ENCODE measurements at places on chromosomes 3 and 15. TPM values are rescaled to one million over a fixed set of nuclear protein-coding genes. Genes with fewer than 3 reads are reported as not detected.

GRCh38 chr3:174216019-174216418, 643.1 kb upstream of the NAALADL2 start:
- H3K4me3 ChIP-seq, result no peak overlapping the region
- H3K27me3 ChIP-seq, result no peaks in the 10 kb centered on the region
- DNase-seq, result no peak
- H3K27ac ChIP-seq, result no peak overlapping the region
- H3K36me3 ChIP-seq, result no peaks in the 10 kb centered on the region

The NR1I2 gene
- total RNA-seq, result 0.35 TPM

The CLRN1 gene
- not detected for total RNA-seq

- no peaks in the 10 kb centered on the region for H3K27me3 ChIP-seq
- H3K4me1 ChIP-seq, result peaks cover 1% of the 10 kb centered on the region
- H3K27ac ChIP-seq, result no peak overlapping the region
- H3K4me3 ChIP-seq, result no peak overlapping the region
- no peaks in the 10 kb centered on the region for H3K36me3 ChIP-seq
- no peak for DNase-seq
Measured at GRCh38 chr3:193711166-193711485, 118.1 kb downstream of the OPA1 start.

GRCh38 chr15:57328479-57328878, 47.8 kb upstream of the CGNL1 start:
- H3K27ac ChIP-seq, result no peak overlapping the region
- peaks cover 27% of the 10 kb centered on the region for H3K27me3 ChIP-seq
- no peak for DNase-seq
- peaks cover 3% of the 10 kb centered on the region for H3K4me1 ChIP-seq

The CYP19A1 gene
- not detected for total RNA-seq

The PLSCR4 gene
- total RNA-seq, result not detected

The TMEM207 gene
- not detected for total RNA-seq

DNA sequence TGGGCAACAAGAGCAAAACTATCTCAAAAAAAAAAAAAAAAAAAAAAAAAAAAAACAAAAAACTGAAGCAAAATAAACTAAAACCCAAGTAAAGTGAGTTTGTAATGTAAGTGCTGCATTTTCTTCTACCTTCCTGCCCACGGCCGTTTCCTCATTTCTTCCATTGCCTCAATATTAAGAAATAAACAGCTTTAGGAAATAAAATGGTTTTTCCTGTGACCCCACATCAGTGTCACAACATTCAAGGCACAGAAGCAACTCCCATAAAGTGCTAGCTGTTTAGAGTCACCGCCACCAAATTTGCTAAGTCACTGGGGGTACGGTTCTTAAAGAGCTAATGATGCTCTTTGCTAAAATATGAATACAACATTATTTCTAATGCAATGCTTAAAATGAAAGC, 3.3 kb downstream of the PKM start:
- no peak for DNase-seq
- no peaks in the 10 kb centered on the region for H3K27me3 ChIP-seq
- H3K4me3 ChIP-seq, result peak overlapping the region; percentile 96
- H3K36me3 ChIP-seq, result no peaks in the 10 kb centered on the region

- H3K27me3 ChIP-seq, result no peaks in the 10 kb centered on the region
- H3K4me3 ChIP-seq, result no peak overlapping the region
- DNase-seq, result no peak
- no peaks in the 10 kb centered on the region for H3K36me3 ChIP-seq
Measured at GRCh38 chr15:100284701-100285100, 57.1 kb downstream of the ADAMTS17 start.

GRCh38 chr3:15839568-15839967, 41.8 kb upstream of the ANKRD28 start:
- no peak overlapping the region for H3K27ac ChIP-seq
- no peaks in the 10 kb centered on the region for H3K27me3 ChIP-seq
- no peak overlapping the region for H3K4me3 ChIP-seq
- DNase-seq, result no peak

The ARHGEF26 gene
- 0.23 TPM for total RNA-seq

- DNase-seq, result no peak
- no peak overlapping the region for H3K27ac ChIP-seq
- peaks cover 21% of the 10 kb centered on the region for H3K27me3 ChIP-seq
- no peaks in the 10 kb centered on the region for H3K4me1 ChIP-seq
Measured at GRCh38 chr3:126540342-126540849, 16.4 kb downstream of the CHST13 start.

GRCh38 chr3:184373422-184373821, 4.6 kb downstream of the THPO start:
- H3K4me1 ChIP-seq, result no peaks in the 10 kb centered on the region
- no peak overlapping the region for H3K4me3 ChIP-seq
- no peaks in the 10 kb centered on the region for H3K27me3 ChIP-seq
- H3K36me3 ChIP-seq, result no peaks in the 10 kb centered on the region
- H3K27ac ChIP-seq, result no peak overlapping the region
- DNase-seq, result no peak

The CADPS gene
- not detected for total RNA-seq

The MRPL46 gene
- 26.4 TPM for total RNA-seq

DNA sequence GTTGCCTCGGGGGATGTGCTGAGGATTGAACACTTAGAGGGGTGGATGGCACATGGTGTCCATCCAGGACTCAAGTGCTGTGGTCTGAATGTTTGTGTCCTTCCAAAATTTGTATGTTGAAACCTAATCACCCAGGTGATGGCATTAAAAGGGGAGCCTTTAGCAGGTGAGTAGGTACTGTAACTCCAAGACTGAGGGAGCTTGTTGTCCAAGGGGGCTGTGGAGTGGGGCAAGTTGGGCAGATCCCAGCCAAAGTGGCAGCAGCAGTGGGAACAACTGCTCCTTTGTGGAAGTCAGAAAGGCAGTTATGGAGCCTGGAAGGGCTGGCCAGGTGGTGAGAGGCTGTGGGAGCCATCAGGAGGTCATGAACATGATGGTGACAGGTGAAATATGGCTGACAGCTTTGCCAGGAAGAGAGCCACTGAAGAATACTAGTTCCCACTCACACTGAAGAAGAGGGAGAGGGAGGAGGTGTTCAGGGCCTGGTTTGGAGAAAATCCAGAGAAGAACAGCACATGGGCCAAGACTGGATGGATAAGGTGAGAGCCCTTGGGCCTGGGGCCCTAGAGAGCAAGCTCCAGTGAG, 385.6 kb downstream of the CACNA2D3 start:
- H3K4me3 ChIP-seq, result no peak overlapping the region
- no peaks in the 10 kb centered on the region for H3K4me1 ChIP-seq
- no peaks in the 10 kb centered on the region for H3K27me3 ChIP-seq
- H3K36me3 ChIP-seq, result no peaks in the 10 kb centered on the region

- no peaks in the 10 kb centered on the region for H3K36me3 ChIP-seq
- H3K27me3 ChIP-seq, result no peaks in the 10 kb centered on the region
- no peak overlapping the region for H3K4me3 ChIP-seq
Measured at GRCh38 chr3:632571-633170, 436.1 kb downstream of the CHL1 start.

The FBXO40 gene
- not detected for total RNA-seq

The CHL1 gene
- 0.06 TPM for total RNA-seq

GRCh38 chr3:108862865-108863798, 40.5 kb downstream of the TRAT1 start:
- H3K27me3 ChIP-seq, result no peaks in the 10 kb centered on the region
- H3K27ac ChIP-seq, result peak overlapping the region; percentile 75
- no peak overlapping the region for H3K4me3 ChIP-seq

The VEPH1 gene
- 0.33 TPM for total RNA-seq

DNA sequence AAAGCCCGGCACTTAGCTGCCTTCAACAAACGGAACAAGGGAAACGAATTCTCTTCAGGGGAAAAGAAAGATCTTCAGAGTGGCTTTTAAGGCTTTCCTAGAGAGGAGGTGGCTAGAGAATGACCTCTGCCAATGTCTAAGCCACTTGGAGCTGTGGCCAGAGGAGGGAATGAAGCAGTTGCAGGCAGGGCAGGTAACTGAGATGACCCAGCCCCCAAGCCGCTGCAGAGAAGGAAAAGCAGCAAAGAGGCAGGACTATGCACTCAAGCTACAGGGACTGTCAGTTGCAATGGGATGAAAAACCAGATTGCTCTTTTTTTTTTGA, 113.5 kb downstream of the SEC22A start:
- H3K27me3 ChIP-seq, result peaks cover 29% of the 10 kb centered on the region
- DNase-seq, result no peak
- H3K4me1 ChIP-seq, result no peaks in the 10 kb centered on the region
- H3K4me3 ChIP-seq, result no peak overlapping the region

DNA sequence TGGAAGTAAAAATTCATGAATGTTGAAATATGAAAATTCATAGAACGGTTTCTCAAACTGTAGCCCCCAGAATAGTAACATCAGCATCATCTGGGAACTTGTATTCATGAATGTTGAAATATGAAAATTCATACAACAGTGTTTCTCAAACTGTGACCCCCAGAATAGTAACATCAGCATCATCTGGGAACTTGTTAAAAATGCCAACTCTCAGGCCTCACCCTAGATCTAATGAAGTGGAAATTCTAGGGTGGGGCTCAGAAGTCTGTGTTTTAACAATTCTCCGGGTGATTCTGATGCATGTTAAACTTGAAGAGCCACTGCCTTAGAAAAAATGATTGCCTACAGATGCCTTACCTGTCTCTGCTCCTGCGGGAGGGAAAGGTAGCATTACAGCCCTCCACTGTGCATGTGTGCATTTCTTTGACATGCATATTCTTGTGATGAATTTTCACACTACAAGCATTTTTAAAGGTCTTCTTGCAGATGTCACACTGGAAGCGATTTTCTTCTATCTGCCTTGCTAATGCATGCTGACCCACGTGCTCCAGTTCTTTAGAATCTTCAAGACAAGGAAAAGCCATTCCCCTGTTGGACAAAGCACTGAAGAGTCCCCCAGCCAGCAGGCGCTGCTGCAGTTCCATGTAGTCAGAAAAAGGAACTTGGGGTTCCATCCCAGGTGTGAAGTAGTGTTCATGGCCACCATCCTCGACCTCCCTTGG, 21.7 kb downstream of the BNC1 start:
- no peak overlapping the region for H3K27ac ChIP-seq
- peaks cover 5% of the 10 kb centered on the region for H3K27me3 ChIP-seq
- no peak overlapping the region for H3K4me3 ChIP-seq
- no peaks in the 10 kb centered on the region for H3K4me1 ChIP-seq
- no peaks in the 10 kb centered on the region for H3K36me3 ChIP-seq

The TMEM266 gene
- total RNA-seq, result not detected

The PLA2G4F gene
- not detected for total RNA-seq

- no peaks in the 10 kb centered on the region for H3K4me1 ChIP-seq
- H3K4me3 ChIP-seq, result peak overlapping the region; percentile 15
- no peaks in the 10 kb centered on the region for H3K36me3 ChIP-seq
- H3K27ac ChIP-seq, result no peak overlapping the region
- no peak for DNase-seq
Measured at GRCh38 chr15:82648257-82649103, 1.3 kb upstream of the CPEB1 start.

DNA sequence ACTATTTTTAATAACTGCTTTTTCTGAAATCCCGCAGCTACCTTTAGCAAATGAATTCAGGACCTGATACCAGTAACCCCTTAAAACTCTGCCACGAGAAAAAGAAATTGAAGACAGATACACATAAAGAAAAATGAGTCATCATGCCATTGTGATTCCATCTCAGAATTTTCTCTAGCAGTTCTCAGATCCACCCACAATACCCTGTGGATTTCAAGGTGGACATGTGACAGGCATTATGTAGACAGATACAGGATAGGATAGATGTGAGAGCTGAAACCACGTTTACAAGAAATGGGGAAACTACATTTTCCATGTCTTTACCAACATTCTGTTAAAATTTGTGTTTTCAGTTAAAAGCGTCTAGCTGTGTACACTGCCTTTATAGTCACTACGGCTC, 291.9 kb upstream of the NR2F2 start:
- no peak for DNase-seq
- no peak overlapping the region for H3K27ac ChIP-seq
- no peaks in the 10 kb centered on the region for H3K36me3 ChIP-seq
- H3K4me3 ChIP-seq, result no peak overlapping the region

GRCh38 chr3:148943506-148944205, 47.7 kb upstream of the GYG1 start:
- no peaks in the 10 kb centered on the region for H3K4me1 ChIP-seq
- no peak overlapping the region for H3K27ac ChIP-seq
- H3K36me3 ChIP-seq, result no peaks in the 10 kb centered on the region
- H3K27me3 ChIP-seq, result peaks cover 3% of the 10 kb centered on the region
- no peak for DNase-seq

- no peaks in the 10 kb centered on the region for H3K4me1 ChIP-seq
- no peak overlapping the region for H3K4me3 ChIP-seq
- H3K36me3 ChIP-seq, result peaks cover 50% of the 10 kb centered on the region
- H3K27me3 ChIP-seq, result no peaks in the 10 kb centered on the region
Measured at GRCh38 chr3:11562277-11562881, 81.3 kb downstream of the VGLL4 start.

DNA sequence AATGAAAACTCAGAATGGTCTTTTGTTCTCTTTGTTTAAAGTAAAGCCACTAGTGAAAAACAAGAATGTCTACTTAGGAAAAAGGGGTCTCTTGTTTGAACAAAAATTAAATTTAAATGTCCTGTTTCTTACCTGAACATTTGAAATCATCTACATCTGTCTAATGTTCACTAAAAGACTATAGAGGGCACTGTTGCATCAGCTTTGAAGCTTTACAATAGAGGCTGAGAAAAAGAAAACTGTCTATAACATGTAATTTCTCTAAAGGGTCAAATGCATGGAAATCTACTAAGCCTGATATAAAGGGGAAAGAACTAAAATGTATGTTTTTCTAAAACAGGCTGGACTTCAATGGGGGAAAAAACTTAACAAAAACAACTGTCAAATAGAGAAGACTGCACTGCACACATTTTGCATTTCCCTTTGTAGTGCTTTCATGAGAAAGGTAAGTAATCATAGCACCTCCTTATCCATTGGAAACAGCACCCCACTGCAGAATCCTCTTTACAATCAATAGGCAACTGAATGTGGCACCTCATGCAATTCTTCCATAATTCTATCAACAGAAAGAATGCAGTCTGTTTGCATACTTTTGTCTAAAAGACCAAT, 26.3 kb downstream of the DPH6 start:
- H3K4me3 ChIP-seq, result no peak overlapping the region
- no peak for DNase-seq
- no peak overlapping the region for H3K27ac ChIP-seq
- H3K27me3 ChIP-seq, result no peaks in the 10 kb centered on the region

- no peak overlapping the region for H3K4me3 ChIP-seq
- H3K4me1 ChIP-seq, result no peaks in the 10 kb centered on the region
- no peaks in the 10 kb centered on the region for H3K36me3 ChIP-seq
- no peaks in the 10 kb centered on the region for H3K27me3 ChIP-seq
- no peak overlapping the region for H3K27ac ChIP-seq
Measured at GRCh38 chr3:71956069-71956340, 171.1 kb upstream of the PROK2 start.

The ZNF660 gene
- total RNA-seq, result 0.95 TPM

DNA sequence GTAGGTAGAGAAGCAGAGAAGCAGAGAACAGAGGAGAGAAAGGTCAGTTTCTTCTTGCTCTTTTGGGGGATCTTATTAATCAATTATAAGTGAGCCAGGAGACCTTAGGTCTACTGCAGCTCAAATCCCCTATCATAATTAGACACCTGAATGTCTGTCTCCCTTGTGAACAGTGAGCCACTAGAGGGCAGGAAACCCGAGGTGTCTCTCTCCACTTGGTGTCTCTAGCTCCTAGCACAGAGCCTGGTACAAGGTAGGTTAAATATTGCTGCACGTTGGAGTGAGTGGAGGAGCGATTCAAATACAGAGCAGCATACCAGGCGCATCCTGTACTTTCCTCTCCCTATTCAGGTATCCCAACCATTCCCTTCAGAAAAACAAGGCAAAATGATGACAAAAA, 2.0 kb upstream of the ST8SIA2 start:
- H3K27me3 ChIP-seq, result peaks cover 62% of the 10 kb centered on the region
- no peak overlapping the region for H3K27ac ChIP-seq
- DNase-seq, result no peak
- H3K4me1 ChIP-seq, result peaks cover 3% of the 10 kb centered on the region
- H3K4me3 ChIP-seq, result no peak overlapping the region
- H3K36me3 ChIP-seq, result no peaks in the 10 kb centered on the region

All from T-cell (primary cell).